ENCODE measurements at places on chromosomes 1 and 21.

GRCh38 chr1:44294588-44295007, 60.5 kb downstream of the ERI3 start:
- no peak for DNase-seq

DNA sequence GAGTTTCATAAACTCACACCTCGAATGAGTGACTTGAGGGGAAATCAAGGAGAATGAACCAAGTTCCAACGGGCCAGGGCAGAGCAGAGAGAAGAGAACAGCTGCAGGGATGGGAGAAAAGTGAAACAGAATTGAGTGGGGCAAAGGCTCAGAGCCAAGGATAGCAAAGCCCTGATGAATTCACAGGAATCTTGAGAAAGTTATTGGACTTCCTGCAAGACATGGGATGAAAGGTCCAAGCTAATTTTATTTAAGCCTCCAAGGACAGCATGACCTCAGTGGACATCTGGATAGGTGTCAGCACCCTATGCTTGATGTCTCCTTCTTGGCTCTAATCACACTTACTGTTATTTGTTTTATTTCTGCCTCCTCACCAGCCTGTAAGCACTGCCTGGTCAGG, 43.0 kb upstream of the RAVER2 start:
- no peak for DNase-seq

DNA sequence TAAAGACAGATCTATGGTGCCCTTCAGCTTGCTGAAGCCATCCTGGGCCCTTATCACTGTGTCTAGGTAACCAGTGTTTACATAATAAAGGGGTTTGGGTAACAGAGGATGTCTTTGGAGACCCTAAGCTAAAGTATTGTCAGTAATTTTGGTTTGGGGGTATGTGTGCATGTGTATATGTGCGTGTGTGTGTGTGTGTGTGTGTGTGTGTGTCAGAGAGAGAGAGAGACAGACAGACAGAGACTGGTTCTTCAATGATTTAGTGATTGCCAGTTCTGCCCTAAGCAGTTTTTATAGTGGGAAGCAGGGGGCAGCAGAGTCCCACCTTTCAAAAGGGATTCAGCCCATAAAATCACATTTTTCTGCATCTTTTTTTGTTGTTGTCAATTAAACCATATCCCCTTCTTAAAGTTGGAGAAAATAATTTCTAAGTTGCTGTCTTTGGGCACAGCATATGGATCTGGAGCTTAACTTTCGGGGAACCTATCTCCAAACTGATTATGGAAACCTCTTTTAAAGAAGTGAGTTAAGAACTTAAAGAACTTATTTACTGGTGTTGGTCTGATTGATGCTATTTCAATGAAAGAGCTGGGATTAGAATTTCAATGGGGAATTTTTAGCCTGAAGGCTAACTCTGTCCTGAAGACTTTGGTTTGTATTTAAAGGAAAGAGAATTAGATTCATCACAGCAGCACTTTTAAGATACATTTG, 51.1 kb downstream of the ZNF326 start:
- no peak for DNase-seq

DNA sequence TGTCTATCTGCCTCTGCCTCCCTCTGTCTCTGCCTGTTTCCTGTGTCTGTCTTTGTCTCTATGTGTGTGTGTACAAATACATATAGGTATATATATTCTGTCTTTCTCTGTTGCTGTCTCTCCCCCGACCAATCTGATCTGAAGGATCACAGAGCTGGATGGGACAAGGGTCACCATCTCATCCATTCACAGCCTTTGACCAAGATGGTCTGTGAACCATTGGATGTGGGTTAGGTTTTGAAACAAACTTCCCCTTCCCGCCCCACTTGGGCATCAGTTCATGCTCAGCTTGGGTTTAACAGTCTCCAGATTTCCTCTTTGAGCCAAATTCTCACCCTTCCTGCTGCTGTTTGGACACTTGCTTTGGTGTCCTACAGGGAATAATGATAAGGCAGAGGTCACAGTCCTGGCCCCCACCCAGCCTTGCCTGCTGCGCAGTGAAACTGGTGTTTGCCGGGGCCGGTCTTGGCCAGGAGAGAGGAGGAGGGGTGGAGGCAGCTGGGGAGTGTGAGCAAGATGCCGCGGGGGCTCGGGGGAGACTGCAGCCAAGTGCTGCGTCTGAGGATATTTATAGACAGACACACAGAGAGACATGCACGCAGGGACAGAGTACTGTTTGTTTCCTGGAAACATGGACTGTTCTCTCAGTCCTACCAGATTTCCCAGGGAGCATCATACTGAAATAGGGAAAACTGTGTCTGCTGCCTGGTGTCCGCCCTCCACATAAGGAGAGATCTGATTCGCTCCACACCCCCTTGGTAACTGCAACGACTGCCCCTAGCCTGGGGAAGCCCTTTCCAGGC, 27.0 kb upstream of the BTG2 start:
- no peak for DNase-seq

GRCh38 chr1:20875198-20875973, 88.3 kb upstream of the HP1BP3 start:
- no peak for DNase-seq

DNA sequence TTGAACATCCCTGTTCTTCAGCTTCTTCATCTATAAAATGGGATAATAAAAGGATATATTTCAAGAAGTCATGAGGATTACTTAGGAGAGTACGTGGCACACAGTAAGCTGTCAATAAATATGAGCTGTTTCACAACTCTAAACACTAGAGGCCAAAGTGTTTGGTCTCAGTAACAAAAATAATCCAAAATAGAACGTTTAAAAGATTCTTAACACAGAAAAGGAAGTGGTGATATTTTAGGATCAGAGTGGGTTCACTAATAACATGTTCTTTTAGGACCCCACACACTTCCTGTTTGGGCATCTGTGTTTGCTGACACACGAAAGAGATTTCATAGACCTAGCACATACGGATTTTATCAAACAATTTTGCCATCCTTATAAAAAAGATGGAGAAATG, 32.9 kb downstream of the TNFSF18 start:
- DNase-seq = no peak

- no peak for DNase-seq
These were observed 1.6 kb downstream of the HES2 start for GRCh38 chr1:6417961-6418667.

DNA sequence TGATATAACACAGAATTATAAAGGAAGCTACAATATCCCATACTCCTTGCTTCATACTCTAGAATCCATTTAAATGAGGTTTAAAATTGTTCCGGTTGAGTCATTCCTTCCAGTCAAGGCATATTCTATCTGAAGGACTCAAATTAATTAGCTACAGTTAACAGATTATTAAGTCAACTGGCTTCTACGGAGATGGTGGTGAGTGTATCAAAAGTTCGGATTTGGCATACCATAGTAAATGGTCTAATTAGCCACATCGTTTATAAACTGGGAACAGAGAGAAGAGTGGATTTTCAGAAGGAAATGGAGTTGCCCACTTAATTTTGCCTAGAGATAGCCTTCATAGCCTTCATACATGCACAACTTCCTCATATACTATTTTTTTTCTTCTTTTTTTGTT, 1095.3 kb downstream of the TTLL7 start:
- no peak for DNase-seq

DNA sequence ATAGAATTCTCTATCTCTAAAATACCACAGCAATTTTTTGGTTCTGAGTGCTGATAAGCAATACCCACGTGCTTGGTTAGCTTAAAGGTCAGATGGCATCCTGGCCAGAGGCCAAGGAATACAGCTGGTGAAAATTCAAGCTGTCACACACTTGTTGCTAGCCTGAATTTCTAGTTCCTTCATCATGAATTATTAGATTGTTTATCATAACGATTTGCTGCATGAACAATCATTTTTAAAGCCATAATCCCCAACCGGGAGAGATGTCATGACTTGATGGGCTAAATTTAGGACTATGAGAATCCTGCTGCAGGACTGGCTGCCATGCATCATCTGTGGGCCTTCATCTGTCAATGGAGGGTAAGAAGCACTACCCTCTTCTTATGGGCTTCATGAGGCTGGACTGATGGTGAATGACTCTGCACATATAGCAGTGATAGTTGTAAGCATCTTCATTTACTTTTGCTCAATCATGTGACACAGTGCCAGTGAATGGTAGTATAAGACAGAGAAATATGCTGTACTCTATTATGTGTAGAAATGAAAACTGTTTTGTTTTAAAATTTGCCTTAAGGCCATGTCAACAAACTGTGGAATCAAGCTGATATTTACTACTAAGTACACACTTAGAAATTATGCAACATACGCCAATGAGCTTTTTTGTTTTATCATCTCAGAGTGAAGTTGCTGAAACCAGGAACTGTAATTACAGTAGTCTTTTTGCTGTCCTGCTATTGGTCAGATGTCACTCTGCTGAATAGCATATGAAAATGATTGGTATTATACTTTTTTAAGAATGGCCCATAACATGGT, 80.5 kb upstream of the RALGPS2 start:
- DNase-seq = no peak

GRCh38 chr1:220458936-220459335, 69.0 kb upstream of the MARK1 start:
- no peak for DNase-seq

DNA sequence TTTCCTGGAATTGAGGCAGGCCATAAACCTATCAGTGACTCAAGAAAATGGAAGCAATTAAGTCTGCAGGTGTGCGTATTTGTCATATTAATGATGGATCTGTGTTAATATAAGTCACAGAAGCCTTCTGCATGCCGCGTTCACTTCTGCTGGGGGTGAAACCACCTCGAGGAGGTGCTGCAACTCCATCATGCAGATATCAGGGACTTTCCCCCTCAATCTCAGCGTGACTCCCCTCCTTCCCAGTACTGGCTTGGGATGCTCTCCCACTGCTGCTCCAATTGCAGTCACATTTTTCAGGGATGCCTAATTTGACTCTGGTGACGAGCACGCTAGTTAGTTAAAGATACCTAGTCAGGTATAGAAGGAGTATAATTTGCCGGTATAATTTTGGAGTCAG, 87.5 kb downstream of the ASTN1 start:
- DNase-seq = no peak

- DNase-seq = no peak
These were observed 27.5 kb downstream of the SLC6A17 start for GRCh38 chr1:110177775-110178174.

DNA sequence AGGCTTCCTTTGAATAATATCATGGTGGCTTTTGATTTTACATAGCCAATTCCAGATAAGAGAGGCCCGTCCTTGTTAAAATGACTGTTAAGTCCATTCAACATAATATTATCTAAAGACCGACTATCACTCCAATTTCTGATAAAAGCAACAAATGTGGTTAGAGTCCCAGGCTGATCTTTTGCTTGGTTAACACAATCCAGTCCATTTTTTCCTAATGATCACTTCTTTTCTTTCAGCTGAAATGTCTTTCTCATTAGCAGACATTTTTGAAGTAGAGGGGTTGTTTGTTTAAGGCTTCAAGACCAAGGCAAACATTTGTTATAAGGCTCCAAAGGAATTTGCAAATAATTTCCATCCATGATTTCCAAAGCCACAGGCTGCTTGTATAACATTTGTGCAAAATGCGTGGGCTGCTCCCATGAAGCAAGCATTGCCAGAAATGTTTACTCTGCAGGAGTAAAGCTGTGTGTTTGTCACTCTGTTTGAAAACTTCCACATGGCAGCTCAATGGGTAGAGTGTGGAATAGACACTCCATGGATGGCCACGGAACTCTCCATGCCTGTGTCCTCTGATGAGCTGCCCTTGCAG, 111.5 kb downstream of the PSMG1 start:
- DNase-seq = no peak

- DNase-seq = no peak
These were observed 17.4 kb upstream of the GNG12 start for GRCh38 chr1:67850611-67851075.

GRCh38 chr1:165862448-165862847, 35.0 kb downstream of the UCK2 start:
- DNase-seq = no peak

- no peak for DNase-seq
These were observed 135.3 kb upstream of the KCNK1 start for GRCh38 chr1:233478611-233479010.

DNA sequence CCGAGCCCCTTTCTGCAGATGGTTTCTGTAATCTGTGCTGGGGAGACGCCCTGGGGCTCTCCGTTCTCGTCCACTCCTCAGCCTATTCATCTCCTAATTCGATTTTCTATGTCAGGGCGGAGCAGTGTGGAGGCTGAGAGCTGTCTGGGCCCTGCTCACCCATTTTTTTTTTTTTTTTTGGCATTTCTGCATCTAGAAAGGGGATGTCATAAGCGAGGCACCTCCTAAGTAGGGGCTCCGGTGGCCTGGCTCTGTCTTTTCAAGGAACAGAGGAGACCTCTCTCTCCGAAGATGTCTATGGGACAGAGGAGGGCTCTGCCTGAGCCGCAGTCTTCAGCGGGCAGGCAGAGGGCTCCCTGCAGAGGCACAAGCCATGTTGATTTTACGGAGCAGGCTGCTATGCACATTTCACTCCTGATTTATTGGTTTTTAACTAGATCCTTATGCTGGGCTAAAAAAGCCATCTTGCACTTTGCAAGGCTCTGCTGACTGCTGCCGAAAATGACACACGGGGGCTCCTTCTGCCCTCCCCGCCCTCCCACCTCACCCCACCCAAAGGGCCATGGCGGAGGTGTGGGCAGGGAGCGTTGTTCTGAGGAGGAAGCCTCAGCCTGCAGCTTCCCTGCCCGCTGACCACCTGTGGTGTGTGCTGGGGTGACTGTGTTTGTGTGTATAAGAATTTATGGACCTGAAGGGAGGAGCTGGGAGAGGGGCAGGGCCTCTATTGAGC, 71.0 kb downstream of the FOXD2 start:
- no peak for DNase-seq

DNA sequence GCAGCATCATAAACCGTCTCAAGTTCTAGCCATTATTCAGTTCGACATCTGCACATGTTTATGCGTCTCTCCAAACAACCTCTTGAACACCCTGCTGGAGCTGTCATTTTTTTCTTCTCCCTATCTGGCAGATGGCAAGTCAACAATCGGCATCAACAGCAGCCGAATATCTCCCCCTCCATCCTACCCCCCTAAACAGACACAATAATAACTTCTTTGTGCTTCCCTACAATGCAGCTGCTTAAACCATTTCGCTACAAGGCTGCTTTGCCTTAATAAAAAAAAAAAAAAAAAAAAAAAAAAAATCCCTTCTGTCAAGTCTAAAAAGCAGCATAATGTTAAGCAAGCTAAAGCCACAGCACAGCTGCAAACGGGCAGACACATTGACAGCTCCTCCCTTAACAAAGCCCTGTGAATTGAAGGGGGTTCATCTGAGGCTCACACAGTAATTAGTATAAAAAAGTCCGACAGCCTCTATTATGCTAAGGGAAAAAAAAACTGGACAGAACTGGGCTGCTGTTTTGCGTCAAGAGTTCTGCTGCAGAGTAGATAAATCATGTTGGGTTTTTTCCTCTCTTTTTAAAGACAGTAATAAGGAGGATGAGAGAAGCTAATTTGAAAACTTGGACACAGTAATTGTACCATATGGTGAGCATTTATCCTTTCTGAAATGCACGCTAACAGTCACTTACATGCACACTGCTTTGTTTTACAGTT, 136.4 kb downstream of the AKT3 start:
- DNase-seq = no peak

GRCh38 chr1:94863297-94863911, 43.2 kb downstream of the SLC44A3 start:
- no peak for DNase-seq

DNA sequence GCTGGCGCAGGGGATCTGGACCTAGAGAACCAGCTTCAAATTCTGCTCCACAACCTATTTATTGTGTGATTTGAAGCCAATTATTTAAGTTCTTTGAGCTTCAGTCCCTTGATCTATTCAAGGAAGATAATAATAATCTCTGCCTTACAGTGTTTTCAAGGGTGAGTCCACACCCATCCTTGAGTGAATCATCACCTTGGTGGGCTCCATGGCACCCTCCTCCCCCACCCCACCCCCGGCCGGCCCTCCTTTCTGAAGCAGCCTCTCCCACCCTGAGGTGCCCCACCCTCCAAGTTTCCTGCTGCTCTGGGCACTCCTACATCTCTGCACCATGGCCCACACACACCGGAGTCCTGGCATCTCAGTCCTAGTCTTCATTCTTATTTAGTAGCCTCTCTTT, 38.3 kb downstream of the TCP10L start:
- no peak for DNase-seq
